ENCODE measurements at places on chromosomes 16 and 17.
A peak's percentile ranks its signal among the peaks of the same experiment; 100 is the strongest.

DNA sequence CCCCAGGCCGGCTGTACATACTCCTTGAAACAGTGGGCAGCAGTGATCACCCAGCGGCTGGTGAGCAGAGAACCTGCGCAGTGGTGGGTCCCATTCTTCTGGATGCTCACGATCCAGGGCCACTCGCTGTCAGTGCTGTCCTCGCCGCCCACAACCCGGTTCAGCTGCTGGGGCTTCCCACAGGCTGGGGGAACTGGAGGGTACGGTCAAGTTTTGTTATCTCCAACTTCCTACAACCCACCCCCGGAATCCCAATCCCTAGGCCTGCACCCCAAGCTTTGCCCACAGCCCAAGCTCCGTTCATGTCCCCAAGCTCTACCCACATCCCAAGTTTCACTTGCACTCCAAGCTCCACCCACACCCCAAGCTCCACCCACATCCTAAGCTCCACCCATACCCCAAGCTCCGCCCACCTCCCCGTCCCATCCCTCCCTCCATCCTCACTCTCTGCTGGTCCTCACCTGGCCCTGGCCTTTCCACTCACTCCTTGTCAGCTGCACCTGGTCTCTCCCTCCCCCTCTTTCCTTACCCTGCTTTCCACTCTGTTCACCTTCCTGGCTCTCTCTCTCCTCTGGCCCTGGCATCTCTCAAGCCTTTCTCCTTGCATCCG lies 1.8 kb downstream of the PRSS22 start:
- DNase-seq = no peak

DNA sequence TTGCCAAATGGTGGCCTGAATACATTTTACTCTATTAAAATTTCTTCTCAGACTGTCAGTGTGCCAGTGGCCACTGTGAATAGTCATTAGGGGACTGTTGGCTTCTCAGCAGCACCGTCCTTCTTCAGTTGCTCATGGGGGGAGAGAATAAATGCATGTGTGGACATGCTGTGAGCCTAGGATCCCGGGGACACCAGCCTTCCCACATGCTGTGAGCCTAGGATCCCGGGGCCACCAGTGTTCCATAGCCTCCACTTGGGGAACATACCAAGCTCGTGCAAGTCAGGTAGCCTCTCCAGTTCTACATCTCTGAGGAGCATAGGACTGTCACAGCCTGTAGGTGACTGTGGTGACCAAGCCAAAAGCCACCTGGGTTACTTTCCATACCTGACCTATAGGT lies 51.5 kb downstream of the BANP start:
- DNase-seq = no peak

GRCh38 chr17:15934866-15935265 lies 10.1 kb upstream of the ADORA2B start:
- DNase-seq = no peak

DNA sequence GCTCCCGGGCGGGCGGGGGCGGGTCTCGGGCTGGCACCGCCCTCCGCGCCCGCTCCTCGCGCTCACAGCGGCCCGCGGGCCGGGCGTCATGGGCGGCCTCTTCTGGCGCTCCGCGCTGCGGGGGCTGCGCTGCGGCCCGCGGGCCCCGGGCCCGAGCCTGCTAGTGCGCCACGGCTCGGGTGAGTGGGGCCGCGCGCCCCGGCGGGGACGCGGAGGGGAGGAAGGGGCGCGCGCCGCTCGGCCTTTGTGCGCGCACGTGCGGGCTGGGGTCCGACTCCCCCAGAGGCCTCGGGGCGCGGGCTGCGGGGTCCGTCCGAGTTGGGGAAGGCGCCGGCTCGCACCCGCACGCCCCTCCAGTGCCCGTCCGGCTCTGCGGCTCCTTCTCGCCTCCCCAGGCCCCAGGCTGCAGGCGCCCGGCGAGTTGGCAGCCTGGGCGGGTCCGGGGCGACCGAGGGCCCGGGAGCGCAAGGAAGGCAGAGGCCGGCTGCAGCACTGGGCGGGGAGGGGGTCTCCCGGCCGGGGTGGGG lies at the start of gene NME4:
TSS of gene NME4 (plus strand) at position 65 of the 527 bp plus-strand sequence. CDS start at position 89, 24 bp downstream.
- DNase-seq = no peak

- no peak for DNase-seq
Observed at GRCh38 chr17:18278867-18279266, 18.4 kb downstream of the MIEF2 start.

GRCh38 chr17:76983075-76983775 lies 115.0 kb downstream of the MGAT5B start:
- no peak for DNase-seq

DNA sequence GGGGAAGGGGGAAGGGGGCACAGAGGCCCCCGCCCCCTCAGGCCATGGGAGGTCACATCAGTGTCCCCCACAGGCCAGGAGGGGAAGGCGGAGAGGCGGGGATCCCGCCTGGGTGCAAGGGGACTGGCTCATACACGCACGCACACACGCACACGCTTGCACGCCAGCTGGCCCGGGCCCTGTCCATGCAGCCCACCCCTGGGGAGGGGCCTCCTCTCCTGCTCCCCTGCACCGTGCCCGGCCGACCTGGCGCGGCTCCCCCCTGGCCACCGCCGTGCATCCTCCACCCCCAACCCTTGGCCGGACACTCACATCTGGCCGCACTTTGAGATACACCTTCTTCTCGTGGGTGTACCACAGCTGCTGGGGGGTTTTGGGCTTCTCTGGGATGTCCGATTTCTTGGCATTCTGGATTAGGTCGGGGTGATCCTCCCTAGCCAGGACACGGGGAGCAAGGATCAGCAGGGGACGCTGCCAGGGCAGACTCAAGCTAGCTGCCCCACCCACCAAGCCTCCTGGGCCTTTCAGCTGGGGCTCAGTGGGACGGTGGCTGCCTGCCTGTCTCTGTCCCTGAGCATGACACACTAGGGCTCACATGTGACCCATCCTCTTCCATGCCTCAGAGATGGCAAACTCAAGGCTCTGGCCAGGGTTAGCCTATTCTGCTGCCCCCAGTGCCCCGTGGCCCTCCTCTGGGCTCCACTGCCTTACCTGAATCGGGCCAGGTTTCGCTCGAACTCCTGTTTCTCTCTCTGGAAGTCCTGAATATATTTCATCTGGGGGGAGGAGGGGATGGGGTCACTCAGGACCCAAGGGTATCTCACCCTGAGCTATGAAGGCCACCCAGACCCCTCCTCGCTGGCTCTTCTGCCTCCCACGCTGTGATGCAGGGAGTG lies 6.7 kb downstream of the UBTF start:
- no peak for DNase-seq

DNA sequence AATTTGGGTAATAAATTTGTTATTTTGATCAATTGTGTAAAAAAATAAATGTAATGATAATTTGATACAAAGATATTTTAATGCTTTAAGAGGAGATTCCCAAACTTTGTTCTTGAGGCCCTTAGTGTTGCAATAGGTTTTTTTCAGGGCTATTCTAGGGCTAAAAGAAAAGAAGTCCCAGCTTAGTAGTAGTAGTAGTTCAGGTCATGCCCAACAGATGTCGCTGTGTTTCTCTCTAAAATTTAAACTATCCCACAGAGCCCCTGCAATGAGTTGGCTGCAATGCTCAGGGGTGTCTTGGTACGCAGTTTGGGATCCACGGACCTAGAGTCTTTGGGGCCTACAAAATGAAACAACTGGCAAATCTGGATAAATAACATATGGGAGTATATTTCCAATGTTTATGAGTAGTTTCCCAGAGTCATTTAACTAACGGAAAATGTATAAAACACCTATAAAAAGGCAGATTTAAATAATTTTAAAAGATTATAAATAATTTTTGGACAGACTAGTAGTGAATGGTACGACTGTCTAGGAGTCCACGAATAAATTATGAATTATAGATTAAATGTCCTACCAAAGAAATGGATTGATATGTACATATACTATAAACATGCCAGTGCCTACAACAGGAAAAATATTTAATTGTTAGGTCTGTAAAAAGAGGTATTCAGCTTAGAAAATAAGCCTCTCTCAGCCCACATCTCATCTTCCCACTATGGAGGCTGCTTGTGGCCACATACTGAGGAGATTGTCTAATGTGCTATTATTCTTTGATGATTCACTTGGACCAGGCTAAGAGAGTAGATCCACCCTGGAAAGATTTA lies 228.5 kb upstream of the PMFBP1 start:
- DNase-seq = peak; percentile 27

DNA sequence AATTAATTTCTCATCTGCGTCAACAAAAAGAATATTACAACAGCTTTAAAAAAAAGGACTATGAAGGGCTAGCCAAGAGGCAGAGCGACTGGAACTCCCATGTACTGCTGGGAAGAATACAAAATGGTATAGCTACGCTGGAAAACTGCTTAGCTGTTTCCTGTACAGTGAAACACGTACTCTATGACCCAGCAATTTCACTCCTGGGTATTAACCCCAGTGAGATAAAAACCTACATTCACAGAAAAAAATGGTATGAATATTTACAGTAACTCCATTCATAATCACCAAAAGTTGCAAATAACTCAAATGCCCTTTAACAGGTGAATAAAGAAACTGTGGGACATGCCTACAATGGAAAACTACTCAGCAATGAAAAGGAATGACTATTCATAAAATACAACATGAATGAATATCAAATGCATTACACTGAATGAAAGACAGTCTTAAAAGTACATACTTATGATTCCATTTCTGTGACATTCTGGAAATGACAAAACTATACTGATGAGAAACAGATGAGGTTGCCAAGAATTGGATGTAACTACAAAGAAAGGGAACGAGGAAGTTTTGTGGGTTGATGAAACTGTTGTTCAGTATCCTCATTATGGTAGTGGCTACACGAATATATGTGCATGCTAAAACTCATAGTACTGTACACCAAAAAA lies 27.6 kb downstream of the CMTM4 start:
- DNase-seq = no peak

DNA sequence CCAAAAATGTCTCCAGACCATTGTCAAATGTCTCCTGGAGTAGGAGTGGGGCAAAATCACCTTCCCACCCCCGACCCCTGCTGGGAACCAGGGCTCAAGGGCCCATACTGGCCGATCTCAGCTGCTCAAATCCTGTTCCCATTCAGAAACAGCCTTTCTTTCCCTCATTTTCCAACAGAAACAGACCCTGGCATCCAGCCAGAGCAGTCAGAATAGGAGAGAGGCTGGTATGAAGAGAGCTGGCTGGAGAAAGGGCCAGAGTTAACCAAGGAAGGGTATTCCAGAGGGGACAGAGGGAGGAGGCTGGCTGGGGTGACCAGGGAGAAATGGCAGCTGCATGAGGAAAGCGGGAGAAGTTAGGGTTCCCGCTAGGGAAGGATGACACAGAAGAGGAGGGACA lies 199.1 kb downstream of the XYLT1 start:
- no peak for DNase-seq

- DNase-seq = no peak
Observed at GRCh38 chr17:31446195-31446967, 54.9 kb downstream of the RAB11FIP4 start.

GRCh38 chr17:28053725-28054124 lies 11.2 kb downstream of the NLK start:
- DNase-seq = no peak

DNA sequence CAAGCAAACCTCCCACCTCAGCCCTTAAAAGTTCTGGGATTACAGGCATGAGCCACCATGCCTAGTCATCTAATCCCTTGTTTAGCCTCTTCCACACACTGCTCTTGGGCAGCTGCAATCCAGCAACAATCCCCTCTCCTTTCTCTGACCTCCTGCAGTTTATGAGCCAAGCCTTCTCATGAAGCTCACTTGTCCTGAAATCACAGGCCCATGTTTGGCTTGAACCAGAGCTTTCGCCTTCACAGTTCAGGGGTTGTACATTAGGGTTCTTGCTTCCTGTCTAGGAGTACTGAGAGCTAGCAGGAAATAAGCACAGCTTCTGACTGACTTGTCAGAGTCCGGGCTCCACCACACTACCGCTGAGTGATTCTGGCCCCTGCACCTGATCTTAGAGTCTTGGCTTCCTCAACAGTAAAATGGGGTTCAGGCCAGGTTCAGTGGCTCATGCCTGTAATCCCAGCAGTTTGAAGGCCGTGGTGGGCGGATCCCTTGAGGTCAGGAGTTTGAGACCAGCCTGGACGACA lies 16.3 kb downstream of the ERAL1 start:
- no peak for DNase-seq

- DNase-seq = peak; percentile 97
Observed at GRCh38 chr16:31073970-31074813, at the start of the genes ZNF646 and ZNF668. ZNF646 (plus strand) TSS chr16:31074422; CDS start chr16:31076325, 1,903 bp downstream. ZNF668 (minus strand) TSS chr16:31074240; CDS start chr16:31064459, 9,781 bp downstream.

GRCh38 chr16:87700406-87701077 lies 65.2 kb downstream of the KLHDC4 start:
- no peak for DNase-seq

DNA sequence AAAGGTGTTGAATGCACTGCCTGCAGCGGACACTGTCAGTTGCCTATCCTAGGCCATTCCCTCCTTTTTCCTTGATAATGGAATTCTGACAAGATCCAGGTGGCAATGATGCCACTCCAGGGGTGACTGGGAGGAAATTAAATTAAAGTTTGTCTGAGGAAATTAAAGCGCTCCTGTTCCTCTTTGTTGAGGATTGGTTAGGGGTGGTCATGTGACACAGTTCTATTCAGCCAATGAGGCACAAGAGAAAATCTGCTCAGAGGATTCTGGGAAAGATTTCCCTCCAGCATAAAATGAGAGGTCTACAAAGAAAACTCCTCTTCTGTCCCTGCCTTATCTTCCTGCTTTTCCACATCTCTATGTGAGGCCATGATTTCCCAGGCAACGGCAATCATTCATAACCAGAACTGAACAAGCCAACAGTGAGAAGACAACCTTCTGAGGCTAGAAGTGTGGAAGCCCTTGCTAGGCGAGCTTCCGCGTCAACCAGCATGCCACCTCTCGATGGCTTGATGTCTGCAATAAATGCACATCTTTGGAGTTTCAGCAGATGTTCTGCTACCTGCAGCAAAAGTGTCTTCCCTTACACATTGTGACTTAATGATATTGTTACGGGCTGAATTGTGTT lies 5.6 kb upstream of the BCO1 start:
- no peak for DNase-seq

DNA sequence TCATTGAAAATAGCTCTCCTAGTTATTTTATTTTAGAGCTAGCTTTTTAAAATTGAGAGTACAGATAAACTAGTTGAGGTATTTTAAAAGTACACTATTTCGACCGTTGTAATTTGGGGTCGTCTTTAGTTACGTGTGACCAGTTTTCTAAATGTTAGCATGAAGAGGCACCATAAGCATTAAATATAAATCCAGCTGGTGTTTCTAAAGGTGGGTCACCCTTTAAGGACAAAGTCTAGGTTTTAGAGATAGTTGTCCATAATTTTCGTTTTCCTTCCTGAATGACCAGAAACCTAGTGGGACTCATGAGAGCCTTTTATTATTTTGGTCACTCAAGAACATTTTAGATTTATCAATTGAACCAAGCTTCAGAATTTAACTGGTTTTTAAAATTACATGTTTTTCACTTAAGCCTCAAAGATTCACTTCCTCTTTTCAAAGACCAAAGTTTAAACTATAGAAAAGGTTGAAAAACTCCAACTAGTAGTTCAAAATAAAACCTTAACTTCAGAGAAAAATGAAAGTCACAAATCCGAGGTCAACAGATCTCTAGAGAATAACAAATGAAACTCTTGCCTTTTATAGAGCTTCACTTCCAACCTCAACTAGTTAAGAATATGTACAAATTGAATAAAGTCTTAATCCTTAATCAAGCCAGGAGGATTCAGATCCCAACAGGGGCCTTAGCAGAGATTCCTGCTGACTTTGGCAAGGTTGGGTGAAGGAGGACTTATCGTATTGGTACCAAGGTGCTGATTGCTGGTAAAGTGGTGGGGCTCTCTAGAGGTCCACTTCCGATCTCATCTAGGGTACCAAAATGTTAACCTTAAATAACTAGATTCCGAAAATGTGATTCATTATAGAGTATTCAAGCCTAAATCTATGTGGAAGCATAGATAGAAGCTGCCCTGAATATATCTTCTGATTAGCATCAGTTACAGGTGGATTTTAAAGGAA lies 32.5 kb downstream of the PHKB start:
- no peak for DNase-seq

- DNase-seq = peak; percentile 23
Observed at GRCh38 chr16:30731411-30731810, 16.8 kb upstream of the PHKG2 start.
